Articular chondrocyte of knee joint (primary cell): ENCODE measurements at places on chromosomes 3 and 15. TPM values are rescaled to one million over a fixed set of nuclear protein-coding genes. Genes with fewer than 3 reads are reported as not detected.

The LRTM1 gene
- not detected in 2 replicates for total RNA-seq

The MYRIP gene
- total RNA-seq, result 1.9 and 2.5 TPM in 2 replicates

The GUCA1C gene
- total RNA-seq, result not detected in 2 replicates

The ANKUB1 gene
- total RNA-seq, result not detected in 2 replicates

The CD200 gene
- total RNA-seq, result not detected in 2 replicates

The FRMD4B gene
- total RNA-seq, result 42.7 and 52.8 TPM in 2 replicates

The ONECUT1 gene
- total RNA-seq, result not detected in 2 replicates

The ACAN gene
- total RNA-seq, result 1,044 and 1,316 TPM in 2 replicates

The BNC1 gene
- total RNA-seq, result 6.1 and 7.0 TPM in 2 replicates
